ENCODE measurements at places on chromosomes 1 and 21. TPM values are rescaled to one million over a fixed set of nuclear protein-coding genes. Genes with fewer than 3 reads are reported as not detected.

Gene DFFA
- 81.5 TPM for total RNA-seq

Gene PRAMEF1
- total RNA-seq = not detected

Gene SHISA4
- total RNA-seq = 0.31 TPM

Gene MSH4
- not detected for total RNA-seq

Gene SPRR5
- not detected for total RNA-seq

Gene VN1R5
- not detected for total RNA-seq

Gene RAB42
- not detected for total RNA-seq

Gene KRTAP19-3
- total RNA-seq = not detected

Gene CLEC20A
- total RNA-seq = not detected
